ENCODE measurements at places on chromosomes 13 and 19.

DNA sequence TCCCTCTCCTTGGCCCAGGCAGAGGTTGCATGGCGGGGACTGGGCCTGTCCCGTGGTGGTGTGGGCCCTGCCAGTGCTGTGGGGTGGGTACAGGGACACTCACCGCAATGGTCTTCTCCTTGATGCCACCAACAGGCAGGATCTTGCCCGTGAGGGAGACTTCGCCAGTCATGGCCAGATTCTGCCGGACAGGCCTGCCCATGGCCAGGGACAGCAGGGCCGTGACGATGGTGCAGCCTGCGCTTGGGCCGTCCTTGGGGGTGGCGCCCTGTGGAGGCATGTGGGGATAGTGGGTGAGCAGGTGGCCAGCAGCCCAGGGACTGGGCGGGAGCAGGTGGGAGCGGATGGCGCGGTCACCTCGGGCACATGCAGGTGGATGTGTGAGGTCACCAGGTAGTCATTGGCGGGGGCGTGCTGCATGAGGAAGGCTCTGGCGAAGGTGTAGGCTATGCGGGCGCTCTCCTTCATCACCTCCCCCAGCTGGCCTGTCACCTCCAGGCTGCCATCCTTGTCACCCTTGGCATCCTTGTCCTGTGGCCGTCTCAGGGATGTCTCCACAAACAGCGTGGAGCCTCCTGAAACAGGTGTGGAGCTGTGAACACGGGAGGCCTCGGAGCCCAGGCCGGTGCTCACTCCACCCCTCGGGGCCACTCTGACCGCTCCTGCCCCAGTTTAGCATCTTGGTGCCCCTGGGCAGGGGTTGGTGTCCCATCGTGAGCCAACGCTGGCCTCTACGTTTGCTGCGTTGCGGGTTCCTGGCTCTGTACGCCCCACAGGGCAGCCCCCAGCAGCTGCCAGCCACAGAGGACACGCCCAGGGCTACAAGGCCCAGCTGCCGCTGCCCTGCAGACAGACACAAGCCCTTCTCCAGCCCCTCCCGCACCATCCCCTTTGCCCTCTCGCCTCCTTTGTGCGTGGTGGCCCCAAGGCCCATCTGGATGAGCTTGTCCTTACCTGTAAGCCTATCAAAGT lies 3.4 kb downstream of the RPL36 start:
- DNase-seq = peak; percentile 26

- DNase-seq = no peak
These were observed 19.0 kb downstream of the TEX101 start for GRCh38 chr19:43433689-43434088.

- DNase-seq = no peak
These were observed 227.5 kb downstream of the DCT start for GRCh38 chr13:94251831-94252608.

- no peak for DNase-seq
These were observed 98.8 kb upstream of the SLC15A1 start for GRCh38 chr13:98851276-98851675.

DNA sequence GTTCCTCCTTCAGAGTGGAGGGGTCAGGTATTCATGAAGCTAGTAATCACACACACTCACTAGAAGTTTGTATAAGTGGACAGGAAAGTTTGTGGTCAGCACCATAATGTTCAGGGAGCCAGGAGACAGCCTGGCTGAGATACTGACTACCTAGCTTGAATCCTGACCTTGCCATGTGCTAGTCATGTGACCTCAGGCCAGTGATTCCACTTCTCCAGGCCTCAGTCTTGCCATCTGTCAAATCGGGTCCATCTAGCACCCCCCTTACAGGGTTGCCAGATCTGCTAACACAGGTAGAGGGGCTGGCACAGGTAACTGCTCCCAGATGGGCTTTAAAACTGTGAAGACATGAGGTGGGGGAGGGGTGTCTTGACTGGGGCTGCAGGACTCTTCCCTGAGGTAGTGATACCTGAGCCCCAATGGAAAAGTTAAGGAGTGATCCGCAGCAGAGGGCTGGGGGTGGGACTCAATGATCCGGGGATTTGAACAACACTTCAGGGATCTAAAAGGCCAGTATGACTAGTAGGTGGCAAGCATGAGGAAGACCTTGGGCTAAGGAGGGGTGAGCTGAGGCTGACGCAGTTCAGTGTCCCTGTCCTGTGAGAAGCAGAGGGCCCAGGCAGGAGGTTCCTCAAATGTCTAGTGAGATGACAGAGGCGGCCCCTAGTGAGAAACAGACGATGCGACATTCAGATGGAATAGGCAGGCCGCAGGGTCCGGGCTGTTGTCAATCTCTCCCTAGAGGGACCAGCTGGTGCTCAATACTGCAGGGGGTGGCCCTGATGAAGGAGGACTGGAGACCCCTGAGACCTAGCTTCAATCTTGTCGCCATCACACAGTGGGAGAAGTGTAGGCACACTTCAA lies 8.5 kb downstream of the ACTMAP start:
- no peak for DNase-seq
